HFF-Myc (cell line): ENCODE measurements at places on chromosomes 5 and 9.

- no peak for DNase-seq
These were observed 131.6 kb upstream of the NIPBL start for GRCh38 chr5:36744773-36745589.

DNA sequence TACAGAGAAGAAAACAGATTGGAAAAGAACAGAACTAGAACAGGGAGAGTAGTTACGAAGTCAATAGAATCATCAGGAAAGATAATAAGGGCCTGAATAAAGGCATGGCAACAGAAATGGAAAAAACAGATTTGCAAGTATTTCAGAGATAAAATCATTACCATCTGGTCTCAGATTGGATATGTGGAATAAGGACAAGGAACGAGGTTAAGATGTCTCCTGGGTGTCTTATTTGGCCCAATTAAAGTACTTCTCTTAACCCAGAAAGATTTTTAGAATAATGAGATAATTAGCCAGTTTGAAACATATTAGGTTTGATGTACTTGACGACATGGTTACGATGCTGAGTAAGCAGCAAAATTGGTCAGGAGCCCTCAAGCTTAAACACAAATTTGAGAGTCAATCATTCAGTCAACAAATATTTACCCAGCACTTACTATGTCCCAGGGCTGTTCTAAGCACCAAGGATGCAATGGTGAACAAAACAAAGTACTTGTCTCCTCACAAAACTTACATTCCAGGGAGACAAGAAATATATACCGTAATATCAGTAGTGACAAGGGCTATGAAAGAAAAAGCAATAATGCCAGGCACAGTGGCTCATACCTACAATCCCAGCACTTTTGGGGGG is 18.3 kb downstream of the RICTOR start:
- DNase-seq = no peak

GRCh38 chr9:16915126-16915831 is 44.8 kb upstream of the BNC2 start:
- no peak for DNase-seq

- no peak for DNase-seq
These were observed 5.1 kb downstream of the RNF14 start for GRCh38 chr5:141973871-141974595.

DNA sequence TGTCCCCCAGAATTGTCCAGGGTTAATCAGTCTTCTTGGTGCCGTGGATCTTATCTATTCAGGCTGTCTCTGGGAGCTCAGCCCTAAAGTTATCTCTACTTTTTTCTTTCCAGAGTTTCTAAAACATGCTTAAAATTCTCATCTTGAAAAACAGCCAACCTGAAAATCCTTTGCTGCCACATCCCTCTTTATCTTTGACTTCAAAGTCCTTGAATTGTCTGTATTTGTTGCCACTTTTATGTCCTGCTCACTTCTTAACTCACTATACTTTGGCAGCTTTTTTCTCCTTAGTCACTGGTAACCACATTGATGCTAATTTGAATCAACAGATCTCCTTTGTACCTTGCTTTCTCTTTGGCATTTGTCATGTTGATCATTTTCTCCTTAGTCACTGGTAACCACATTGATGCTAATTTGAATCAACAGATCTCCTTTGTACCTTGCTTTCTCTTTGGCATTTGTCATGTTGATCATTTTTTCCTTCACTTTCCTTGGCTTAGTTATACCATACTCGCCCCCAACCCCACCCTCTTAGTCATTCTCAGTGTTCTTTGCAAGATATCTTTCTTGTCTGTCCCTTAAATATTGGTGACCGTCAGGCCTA is 8.5 kb downstream of the DMXL1 start:
- no peak for DNase-seq

- no peak for DNase-seq
These were observed 53.2 kb downstream of the ZNF474 start for GRCh38 chr5:122182491-122182921.

DNA sequence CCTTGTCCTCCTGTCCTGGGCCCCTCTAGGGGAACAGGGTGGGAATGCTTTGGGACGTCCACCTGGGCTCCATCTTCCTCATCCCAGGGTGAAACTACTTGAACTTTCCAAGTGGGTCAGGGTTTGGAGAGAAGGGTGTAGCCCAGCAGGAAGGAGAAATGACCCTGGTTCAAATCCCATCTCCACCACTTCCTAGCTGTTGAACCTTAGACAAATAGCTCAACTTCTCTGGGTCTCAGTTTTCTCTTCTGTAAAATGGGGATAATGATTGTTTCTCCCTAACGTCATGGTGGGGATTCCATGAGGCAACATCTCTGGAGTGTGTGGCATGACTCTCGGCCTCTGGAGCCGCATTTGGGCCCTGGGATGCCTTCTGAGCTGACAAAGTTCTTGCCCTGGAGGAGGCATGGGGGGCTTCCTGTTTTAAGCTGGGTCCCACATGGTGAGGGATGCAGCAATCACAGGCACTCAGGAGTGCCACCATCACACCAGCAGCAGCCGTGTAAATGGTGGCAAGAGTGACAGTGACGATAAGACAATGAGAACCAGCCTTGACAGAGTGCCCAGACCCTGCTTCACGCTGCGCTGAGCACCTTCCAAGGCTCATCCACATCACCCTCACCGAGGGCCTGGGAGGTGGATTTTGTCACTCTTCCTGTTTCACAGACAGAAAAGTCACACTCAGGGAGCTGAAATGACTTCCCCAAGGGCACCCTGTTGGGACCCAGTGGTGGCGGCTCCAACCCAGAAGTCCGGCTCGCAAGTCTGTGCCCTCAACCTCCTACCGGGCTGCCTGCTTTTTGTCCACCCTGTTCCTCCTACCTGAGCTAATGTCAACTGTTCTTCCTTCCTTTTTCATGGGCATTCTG is 69.5 kb upstream of the IER5L start:
- no peak for DNase-seq

GRCh38 chr5:6574111-6574510 is 58.7 kb downstream of the NSUN2 start:
- no peak for DNase-seq

- DNase-seq = no peak
These were observed 1.9 kb upstream of the LPCAT1 start for GRCh38 chr5:1525624-1526189.

- no peak for DNase-seq
These were observed 27.8 kb upstream of the CEP120 start for GRCh38 chr5:123451047-123451446.

GRCh38 chr5:140672455-140673186 is 755 bp downstream of the DND1 start:
- no peak for DNase-seq
